H7 (cell line): ENCODE measurements at places on chromosomes 2 and 18. TPM values are rescaled to one million over a fixed set of nuclear protein-coding genes. Genes with fewer than 3 reads are reported as not detected.

OTOS gene
- not detected in 2 replicates for total RNA-seq

NDUFAF7 gene
- total RNA-seq, result 28.8 and 44.1 TPM in 2 replicates

GRCh38 chr18:63578357-63578958 is 8.7 kb upstream of the SERPINB13 start:
- peak; percentile 32 for DNase-seq

DNA sequence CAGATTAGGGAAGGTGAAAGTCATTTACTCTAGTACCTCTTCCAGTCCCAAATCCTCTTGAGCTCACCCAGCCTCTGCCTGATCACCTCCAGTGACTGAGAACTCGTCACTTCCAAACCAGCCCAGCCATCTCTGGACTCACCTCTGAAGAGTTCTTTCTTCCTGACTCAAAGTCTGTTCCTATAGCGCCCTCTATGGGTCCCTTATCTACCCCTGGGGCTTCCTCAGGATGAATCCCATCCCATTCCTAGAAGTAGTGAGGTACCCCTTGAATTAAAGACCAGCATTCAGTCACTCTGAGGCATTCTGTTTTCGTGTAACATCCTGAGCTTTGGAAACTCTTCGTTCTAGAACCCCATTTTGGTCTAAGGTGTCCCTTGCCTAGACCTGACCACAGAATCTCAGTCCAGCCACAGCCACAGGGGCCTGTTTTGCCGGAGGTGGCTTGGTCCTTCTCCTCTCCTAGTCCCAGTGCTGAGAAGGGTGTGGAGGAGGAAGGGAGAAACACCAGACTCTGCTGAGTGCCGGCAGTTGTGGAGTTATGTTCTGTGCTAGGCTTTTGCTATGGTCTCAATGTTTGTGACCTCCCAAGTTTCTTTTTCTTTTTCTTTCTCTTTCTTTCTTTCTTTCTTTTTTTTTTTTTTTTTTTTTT is 32.7 kb downstream of the SIX3 start:
- peak; percentile 86 for DNase-seq
